Pulmonary artery endothelial cell (primary cell): ENCODE measurements at places on chromosomes 13 and 19.

- no peak for DNase-seq
Measured at GRCh38 chr19:10846500-10847202, 1.6 kb upstream of the C19orf38 start.

DNA sequence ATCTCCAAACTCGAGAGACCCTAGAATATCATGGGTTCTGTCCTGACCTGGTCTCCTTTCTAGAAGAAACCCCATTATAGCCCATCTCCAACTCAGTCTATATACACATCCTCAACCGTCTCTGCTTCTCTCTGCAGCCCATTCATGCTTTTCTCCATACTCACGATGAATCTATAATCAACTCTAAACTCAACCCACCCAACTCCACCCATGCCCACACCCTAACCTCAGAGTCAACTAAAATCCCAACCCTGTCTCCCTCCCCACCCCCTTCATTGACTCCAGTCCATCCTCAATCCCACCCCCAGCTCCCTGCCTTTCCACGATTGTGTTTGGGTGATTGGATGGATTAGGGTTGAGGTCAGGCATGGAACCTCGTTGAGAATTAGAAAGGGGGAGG is 1.8 kb downstream of the SBK3 start:
- DNase-seq = no peak

- DNase-seq = no peak
Measured at GRCh38 chr13:49791315-49791710, 1.2 kb downstream of the KPNA3 start.

- no peak for DNase-seq
Measured at GRCh38 chr19:13840305-13841085, 36.4 kb upstream of the NANOS3 start.

GRCh38 chr19:33306853-33307792 is 4.8 kb upstream of the CEBPA start:
- no peak for DNase-seq

DNA sequence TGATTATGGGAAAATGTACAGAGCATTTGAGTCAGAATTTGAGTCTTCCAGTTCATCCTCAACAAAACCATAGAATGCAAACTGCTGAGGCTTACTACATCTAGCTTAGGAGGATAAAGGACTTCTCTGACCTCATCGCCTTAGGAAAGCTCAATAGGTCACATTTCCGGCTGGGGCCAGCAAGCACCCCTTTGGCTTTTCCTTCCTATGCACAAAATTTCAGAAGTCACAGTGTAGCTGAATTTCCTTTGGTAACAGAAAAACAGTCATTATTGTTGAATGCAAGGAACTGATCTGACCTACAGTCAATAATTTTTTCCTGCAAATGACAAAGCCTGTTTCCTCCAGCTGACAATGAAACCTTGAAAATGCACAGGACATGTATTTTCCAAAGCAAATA is 32.8 kb upstream of the LRCH1 start:
- DNase-seq = peak; percentile 35

DNA sequence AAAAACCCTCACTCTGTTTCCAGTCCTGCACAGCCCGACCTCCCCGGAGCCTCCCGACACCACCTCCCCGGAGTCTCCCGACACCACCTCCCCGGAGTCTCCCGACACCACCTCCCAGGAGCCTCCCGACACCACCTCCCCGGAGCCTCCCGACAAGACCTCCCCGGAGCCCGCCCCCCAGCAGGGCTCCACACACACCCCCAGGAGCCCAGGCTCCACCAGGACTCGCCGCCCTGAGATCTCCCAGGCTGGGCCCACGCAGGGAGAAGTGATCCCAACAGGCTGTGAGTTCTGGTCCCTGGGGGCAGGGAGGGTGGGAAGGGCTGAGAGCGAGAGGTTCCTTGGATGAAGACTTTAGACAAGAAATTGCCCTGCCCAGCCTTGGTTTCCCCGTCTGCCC is 5.4 kb downstream of the MADCAM1 start:
- DNase-seq = no peak

DNA sequence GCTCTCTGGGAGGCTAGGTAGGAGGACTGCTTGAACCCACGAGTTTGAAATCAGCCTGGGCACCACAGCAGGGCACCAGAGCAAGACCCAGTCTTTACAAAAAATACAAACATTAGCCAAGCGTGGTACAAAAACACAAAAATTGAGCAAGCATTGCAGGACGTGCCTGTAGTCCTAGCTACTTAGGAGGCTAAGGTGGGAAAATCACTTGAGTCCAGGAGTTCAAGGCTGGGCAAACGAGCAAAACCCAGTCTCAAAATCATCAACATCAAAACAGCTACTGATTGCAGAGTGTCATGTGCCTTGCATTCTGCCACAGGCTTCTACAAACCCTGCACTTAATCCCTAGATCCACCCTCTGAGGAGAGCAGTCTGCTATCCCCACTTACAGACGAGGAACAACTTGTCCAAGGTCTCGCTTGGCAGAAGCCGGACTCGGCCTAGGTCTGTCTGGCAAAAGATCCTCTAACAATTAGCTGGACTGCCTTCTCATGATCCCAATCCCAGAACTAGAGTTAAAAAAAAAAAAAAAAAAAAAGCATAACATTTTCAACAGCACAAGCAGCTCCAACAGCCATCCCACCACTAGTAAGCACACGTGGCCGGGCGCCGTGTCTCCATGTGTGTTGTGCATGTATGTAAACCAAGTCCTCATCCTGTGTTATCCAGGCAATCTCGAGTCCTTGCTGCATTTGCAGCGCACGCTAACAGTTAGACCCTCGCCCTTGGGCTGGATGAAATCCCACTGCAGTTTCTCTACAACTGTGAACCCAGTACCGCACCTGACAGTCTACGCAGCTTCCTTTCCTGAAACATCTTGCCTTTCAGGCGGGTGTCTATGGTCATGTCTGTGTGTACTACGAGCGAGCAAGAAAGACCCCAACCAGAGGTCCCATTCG is 2.0 kb downstream of the PPP6R1 start:
- no peak for DNase-seq

GRCh38 chr13:105089858-105090643 is 1445.4 kb downstream of the EFNB2 start:
- DNase-seq = no peak

DNA sequence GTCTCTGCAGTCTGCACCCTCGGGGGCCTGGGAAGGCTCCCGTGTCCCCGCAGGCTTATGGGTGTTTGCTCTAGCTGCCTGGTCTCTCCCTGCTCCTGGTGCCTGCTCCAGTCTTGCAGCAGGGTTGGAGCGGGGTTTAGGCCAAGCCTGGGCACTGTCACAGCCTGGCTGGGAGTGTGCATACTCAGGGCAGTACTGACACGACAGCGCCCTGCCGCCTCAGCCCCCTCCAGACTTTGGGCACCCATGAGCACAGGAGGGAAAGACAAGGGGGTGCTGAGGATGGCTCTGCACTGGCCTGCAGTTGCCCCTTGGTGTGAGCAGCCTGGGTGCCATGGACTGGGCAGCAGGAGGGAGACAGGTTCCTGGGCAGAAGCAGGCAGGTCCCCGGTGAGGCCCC is 35.7 kb downstream of the CEP89 start:
- DNase-seq = no peak

GRCh38 chr19:58519087-58519354 is 589 bp downstream of the ZBTB45 start:
- peak; percentile 58 for DNase-seq

DNA sequence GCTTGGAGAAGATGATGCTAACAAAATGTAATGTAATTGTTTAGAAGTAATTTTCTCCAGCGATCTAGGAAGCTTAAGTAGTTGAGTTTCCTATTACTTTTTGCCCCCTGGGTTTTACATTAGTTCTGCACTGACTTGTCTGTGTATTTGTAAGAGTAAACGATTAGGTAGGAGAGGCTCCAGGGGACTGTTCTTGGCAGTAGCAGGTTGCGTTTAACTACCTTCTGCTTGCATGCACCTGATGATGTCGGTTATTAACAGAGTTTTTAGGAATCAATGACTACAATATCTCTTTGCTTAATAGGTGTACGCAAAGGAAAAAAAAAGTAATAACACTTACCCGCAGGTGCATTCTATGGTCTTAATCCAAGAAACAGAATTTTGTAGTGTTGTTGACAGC is 18.3 kb upstream of the UGGT2 start:
- no peak for DNase-seq

DNA sequence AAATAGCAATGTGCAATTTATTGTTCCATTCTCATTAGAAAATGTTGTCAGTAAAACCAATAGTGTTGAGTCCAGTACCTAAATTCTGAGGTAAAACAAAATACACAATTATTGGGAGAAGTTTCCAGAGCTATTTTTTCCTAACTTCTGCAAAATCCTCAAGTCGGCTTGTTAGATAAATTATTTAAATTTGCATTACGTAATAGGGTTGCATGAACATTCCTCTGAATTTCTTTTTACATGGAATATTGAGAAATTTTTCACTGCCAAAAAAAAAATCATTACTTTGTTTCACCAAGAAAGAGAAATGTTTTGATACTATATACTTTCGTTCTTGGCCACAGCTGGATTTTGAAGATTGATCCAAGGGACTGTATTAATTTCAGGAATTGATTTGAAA is 1.5 kb downstream of the ZNF507 start:
- DNase-seq = no peak

- no peak for DNase-seq
Measured at GRCh38 chr19:30227012-30227621, 145.1 kb upstream of the ZNF536 start.

GRCh38 chr13:51625555-51626345 is 41.5 kb downstream of the WDFY2 start:
- DNase-seq = no peak

GRCh38 chr19:18401580-18402112 is 4.2 kb upstream of the LRRC25 start:
- no peak for DNase-seq

- DNase-seq = no peak
Measured at GRCh38 chr13:99033814-99034213, 56.0 kb upstream of the DOCK9 start.

GRCh38 chr19:33476151-33476707 is 45.4 kb downstream of the PEPD start:
- DNase-seq = no peak

GRCh38 chr19:28710278-28710677 is 502.7 kb downstream of the UQCRFS1 start:
- peak; percentile 17 for DNase-seq

- no peak for DNase-seq
Measured at GRCh38 chr13:92681239-92681638, 545.4 kb upstream of the GPC6 start.

DNA sequence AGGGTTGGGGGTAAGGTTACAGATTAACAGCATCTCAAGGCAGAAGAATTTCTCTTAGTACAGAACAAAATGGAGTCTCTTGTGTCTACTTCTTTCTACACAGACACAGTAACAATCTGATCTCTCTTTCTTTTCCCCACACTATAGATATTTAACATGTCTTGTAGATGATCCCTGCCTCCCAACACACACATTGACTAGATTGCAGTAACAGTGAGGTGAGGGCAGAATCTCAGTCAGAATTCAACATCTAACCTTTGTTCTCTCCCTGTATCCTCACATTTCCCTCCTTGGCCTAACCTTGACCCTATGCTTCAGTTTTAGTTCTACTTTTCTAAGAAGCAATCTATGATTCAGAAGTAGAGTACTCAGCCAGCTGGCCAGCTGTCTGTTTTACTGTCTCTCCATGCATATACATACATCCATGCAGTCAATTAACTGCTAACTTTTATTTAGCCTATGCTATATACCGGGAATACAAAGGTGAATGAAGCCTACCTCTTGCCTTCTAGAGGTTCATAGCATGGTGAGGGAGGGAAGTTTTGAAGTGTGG is 18.1 kb downstream of the DNAJC15 start:
- DNase-seq = no peak

- DNase-seq = no peak
Measured at GRCh38 chr19:57566396-57567265, 7.0 kb upstream of the ZNF550 start.

GRCh38 chr13:72259528-72259927 is 392.5 kb upstream of the DACH1 start:
- no peak for DNase-seq

DNA sequence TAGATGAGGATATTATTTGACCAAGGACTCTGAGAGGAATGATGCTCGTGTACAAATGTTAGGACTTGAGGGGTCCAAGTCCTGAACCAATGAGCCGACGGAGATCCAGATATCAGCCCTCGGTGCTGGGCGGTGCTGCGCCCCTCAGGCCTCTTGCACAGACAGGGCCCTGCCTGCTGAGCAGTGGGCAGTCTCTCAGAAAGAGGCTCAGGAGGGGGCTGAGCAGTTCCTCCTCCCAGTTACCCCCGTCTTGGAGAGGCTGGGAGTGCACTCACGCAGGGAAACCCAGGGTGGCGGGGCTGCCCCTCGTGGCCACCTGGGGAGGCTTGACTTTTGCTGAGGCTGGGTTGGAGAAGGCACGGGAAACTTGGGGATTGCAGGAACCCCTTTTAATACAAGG is 18.4 kb downstream of the TEX29 start:
- no peak for DNase-seq

- no peak for DNase-seq
Measured at GRCh38 chr19:18017275-18018083, 9.5 kb downstream of the ARRDC2 start.

DNA sequence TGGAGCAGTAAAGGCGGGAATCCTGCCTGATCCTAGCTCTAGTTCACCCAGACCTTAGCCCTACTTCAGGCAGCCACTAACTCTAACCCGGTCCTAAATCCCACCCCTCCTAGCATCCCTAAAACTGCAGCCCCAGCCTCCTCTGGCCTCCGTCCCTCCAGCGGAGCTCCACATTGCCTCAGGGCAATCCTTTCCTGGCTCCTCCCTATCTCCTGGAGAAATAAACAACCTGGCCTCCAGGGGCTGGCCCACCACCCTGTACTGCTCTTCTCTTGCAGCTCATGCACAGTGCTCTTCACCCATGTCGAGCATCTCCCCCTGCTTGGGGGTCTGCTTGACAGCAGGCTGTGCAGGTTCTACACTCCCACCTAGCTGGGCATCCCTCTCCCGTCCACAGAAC is 6.7 kb downstream of the POU2F2 start:
- no peak for DNase-seq

DNA sequence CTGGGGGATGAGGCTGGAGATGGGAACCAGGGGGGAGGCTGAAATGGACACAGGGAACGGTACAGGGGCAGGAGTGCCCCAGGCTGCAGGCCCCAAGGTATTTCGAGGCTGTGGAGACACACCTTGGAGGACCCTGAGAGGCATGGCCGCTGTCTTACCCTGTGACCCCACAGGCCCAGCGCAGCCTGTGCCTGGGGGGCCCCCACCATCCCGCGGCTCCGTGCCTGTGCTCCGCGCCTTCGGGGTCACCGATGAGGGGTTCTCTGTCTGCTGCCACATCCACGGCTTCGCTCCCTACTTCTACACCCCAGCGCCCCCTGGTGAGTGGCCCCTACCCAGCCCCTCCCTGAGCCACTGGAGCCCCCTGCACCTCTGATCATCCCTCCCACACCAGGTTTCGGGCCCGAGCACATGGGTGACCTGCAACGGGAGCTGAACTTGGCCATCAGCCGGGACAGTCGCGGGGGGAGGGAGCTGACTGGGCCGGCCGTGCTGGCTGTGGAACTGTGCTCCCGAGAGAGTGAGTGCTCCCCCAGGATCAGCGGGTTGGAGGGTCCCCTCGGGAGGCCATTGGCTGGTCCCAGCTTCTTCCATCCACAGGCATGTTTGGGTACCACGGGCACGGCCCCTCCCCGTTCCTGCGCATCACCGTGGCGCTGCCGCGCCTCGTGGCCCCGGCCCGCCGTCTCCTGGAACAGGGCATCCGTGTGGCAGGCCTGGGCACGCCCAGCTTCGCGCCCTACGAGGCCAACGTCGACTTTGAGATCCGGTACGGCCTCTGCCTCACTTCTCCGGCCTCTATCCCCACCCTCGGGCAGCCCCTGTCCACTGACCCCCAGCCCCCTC is 16.9 kb upstream of the SPIB start:
- DNase-seq = no peak

GRCh38 chr19:42284066-42284501 is 15.0 kb downstream of the CIC start:
- no peak for DNase-seq
